ENCODE measurements at places on chromosomes 1 and 21.

- DNase-seq = peak; percentile 54
Measured at GRCh38 chr1:27832762-27833161, 2.2 kb downstream of the PPP1R8 start.

DNA sequence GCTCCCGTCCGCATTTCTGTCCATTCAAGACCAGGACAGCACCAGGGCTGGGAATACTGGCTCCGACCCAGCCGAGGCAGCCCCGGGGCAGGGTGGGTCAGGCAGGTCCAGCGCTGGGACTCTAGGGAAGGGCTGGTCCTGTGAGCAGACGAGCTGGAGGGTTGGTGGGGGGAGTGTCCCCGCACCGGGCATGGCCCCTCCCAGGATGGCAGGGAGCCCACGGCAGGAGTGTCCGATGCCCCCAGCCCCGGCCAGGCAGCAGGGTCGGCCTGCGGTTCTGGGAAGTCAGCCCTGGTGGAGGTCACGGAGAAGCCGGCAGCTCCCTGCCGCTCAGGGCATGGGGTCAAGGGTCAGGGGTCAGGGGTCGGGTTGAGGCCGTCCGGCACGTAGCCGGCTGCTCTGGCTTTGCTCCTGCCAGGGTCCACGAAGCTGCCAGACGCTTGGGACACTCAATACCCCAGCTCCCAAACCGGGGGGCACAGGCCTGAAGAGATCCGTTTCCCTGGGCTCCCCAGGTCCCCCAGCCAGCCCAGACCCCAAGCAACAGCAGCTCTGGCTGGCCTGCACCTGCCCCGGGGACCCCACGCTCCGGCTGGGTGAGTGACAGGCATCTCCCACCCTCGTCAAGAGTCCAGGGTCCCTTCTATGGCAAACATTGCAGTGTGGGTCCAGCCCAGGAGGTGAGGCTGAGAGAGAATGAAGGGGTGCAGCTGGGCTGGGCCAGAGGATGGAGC is 6.7 kb downstream of the C1QTNF12 start:
- no peak for DNase-seq

- no peak for DNase-seq
Measured at GRCh38 chr1:97467445-97467844, 453.4 kb downstream of the DPYD start.

GRCh38 chr1:165847486-165847885 is 20.1 kb downstream of the UCK2 start:
- DNase-seq = no peak

- no peak for DNase-seq
Measured at GRCh38 chr21:36235058-36235582, 78.5 kb downstream of the DOP1B start.

DNA sequence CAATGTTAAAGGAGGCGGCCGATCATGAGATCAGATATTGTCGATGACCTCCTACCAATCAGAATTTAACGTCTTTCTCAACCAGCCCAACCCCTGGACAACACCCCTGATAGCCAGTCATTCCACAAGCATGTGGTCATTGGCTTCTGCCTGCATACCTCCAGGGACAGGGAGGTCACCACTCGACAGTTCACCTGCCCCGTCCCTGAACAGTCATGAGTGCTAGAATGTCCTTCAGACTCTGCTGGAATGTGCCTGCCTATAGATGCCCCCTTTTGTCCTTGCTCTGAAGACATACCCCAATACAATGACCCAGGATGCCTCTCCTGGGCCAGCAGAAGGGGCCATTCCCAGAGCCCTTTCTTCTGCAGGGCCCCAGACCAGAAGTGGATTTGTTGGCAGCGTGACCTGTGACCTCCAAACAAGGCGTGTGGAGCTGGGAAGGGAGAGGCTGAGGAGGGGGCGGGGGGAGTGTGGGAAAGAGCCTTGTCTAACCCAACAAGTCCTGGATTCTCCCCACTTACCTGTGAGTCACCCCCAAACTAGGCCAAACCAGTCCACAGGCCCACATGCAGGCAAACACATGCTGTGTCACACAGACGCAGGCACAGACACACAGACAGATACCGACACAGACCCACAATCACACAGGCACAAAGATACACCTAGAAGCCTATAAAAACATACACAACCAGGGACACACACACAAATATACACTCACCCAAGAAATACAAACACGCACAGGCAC is 2.2 kb downstream of the CRYBG2 start:
- no peak for DNase-seq

DNA sequence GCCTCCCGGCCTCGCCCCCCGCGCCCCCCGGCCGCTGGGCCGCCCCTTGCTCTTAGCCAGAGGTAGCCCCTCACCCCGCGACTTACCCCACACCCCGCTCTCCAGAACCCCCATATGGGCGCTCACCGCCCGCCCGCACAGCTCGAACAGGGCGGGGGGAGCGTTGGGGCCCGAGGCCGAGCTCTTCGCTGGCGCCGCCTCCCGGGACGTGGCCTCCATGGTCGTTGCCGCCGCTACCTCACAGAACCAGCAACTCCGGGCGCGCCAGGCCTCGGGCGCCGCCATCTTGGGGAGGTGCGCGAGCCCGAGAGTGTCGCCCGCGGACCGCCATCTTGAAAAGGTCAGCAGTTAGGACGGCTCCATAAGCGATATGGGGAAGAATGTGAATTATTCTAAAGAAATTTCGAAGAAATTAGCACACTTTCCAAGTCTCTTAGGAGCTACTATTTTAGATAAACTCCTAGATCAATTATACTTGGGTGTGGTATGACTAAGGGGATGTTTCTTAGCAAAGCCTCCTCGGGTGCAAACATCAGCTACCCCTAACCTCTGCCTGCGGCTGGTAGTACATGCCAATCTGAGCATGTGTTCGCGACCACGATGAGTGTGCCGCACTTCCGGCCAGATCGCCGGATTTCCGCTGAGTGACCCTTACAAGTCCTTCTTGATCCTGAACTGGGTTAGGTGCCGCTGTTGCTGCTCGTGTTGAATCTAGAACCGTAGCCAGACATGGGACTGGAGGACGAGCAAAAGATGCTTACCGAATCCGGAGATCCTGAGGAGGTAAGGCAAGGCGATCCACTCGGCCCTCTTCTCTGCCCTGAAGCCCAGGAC is at the start of the genes LRRC41 and UQCRH:
LRRC41 (minus strand) TSS at position 579 of the 834 bp plus-strand sequence; CDS start at position 285, 294 bp downstream.
UQCRH (plus strand) TSS at position 661 of the 834 bp plus-strand sequence; CDS start at position 730, 69 bp downstream.
- DNase-seq = peak; percentile 94

DNA sequence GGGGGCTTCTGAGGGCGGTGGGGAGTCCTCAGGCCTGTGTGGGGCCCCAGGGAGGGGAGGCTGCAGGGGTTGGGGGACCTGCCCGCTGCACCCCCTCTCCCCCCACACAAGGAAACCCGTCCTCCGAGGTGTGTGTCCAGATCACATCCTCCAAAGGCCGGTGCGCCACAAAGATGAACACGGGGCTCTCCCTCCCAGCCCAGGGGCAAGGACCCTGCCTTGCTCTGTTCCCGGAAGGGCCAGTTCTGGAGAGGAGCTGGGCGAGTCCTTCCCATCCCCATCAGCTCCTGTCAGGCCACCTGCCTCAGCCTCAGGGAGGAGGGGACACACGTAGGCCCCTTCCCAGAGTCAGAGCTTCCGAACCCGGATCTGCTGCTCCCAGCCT is 2.5 kb upstream of the TTLL10 start:
- no peak for DNase-seq

All from AG08395 (cell line).